H54 (cell line): ENCODE measurements at places on chromosomes 7 and 10.

- no peak for DNase-seq
These were observed 96.4 kb downstream of the FAS start for GRCh38 chr10:89086801-89087521.

GRCh38 chr7:15403751-15404150 lies 158.1 kb downstream of the AGMO start:
- no peak for DNase-seq

DNA sequence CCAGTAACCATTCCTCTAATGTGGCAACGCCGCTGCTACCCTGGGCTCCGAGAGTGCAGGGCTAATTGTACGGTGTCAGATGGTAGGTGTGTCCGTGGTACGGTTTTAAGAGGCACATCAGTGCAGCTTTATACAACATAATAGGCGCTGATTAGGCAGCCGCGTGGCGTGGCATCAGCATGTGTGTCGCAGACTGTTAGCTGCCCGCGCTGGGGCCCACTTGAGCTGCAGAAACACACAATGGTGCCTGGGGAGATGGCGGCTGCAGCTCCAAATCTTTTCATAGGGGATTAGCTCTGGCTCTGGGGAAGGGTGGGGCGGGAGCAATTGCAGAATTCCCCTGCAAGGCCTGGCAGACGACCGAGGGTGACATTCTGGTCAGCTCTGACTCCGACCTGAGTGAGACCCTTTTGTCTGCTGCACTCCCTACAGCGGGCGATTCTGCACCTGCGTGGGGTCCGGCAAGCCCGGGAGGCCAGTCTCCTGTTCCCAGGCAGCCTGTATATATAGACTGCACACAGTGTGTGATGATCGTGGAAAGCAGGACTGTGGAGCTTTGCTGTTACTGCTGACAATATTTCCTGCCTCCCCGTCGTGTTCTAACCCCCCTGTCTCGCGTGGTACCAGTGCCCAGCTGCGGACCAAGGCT lies 722.7 kb upstream of the CELF2 start:
- no peak for DNase-seq

GRCh38 chr7:131610007-131610406 lies 53.6 kb upstream of the PODXL start:
- no peak for DNase-seq

- DNase-seq: no peak
These were observed 401.3 kb downstream of the DNAJB6 start for GRCh38 chr7:157738066-157738460.

- no peak for DNase-seq
These were observed 2.4 kb upstream of the ZNF33B start for GRCh38 chr10:42640610-42641229.

- no peak for DNase-seq
These were observed at the start of gene CLDN3 for GRCh38 chr7:73770002-73770859. CLDN3 (minus strand) TSS chr7:73770270; CDS start chr7:73770049, 221 bp downstream.

GRCh38 chr7:50022991-50023390 lies 70.1 kb downstream of the ZPBP start:
- no peak for DNase-seq

- peak; percentile 47 for DNase-seq
These were observed 18.4 kb downstream of the SPOCK2 start for GRCh38 chr10:72069751-72070526.

GRCh38 chr7:18262058-18262457 lies 233.5 kb upstream of the HDAC9 start:
- DNase-seq: no peak

DNA sequence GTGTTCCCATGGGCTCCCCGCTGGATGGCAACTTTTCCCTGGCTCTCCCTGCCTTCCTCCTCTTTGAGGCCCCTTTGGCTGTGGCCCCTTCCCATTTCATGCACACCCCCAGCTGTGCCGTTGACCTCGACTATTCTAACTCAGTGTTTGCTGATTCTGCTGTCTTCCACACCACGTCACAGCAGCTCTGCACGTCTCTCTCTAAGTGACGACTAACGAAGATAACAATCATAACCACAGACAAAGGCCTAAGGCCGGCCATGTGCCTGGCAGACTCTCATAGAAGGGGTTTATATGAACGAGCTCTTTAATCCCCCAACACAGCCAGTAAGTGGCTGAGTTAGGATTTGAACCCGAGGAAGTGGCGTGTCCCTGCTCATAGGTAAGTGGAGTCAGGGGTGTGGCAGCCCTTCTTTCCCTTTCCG lies 151.5 kb upstream of the SHH start:
- DNase-seq: no peak

DNA sequence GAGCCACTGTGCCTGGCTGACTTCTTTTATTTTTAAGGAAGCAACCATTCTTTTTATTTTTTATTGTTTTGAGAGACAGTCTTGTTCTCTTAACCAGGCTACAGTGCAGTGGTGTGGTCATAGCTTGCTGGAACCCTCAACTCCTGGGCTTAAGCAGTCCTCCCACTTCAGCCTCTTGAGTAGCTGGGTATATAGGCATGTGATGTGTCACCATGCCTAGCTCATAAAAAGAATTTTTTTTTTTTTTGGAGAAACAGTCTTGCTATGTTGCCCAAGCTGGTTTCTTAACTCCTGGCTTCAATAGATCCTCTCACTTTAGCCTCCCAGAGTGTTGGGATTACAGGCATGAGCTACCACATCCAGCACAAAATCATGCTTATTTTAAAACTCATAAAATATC lies 5.8 kb downstream of the MCU start:
- DNase-seq: no peak

DNA sequence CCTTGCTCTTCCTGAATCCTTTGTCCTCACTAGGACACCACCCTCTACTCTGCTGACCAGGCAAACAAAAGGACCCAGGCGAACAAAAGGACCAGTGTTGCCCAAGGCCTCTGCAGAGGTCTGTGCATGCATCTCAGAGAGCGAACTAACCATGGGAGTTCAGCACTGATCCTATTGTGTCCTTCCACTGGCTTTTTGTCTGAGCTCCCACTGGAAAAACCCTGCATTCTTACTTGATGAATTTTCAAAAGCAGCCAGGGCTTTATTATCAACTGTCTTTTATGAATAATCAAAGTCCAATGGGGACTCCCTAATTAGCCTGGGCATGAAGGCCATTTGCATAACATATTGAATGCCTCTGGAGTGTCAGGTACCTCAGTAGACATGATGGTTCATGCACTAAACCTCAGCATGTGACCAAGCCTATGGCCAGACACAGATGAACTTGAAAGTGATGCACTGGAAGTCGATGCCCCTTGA lies 140.6 kb downstream of the KCNMA1 start:
- no peak for DNase-seq

DNA sequence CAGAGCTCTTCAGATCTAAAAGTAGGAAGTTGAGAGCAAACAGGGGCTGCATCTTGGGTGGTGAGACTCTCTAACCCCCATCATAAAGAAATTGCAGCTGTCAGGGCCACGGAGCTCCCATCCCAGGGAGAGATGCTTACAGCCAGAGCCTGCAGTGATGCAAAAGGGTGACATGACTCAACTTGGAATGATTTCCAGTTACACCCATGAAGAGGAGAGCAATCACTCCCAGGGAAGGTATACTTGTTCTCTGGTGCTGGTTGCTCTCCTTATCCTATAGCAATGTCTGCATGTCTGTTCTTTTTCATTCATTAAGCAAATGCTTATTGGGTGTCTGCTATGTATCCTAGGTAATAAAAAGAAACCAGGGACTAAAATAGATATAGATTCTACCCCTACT lies 228.0 kb downstream of the RAB11FIP2 start:
- DNase-seq: no peak

GRCh38 chr7:53541475-53541874 lies 506.0 kb downstream of the POM121L12 start:
- no peak for DNase-seq

- DNase-seq: peak; percentile 74
These were observed 53.6 kb downstream of the SEC61G start for GRCh38 chr7:54705436-54705835.

DNA sequence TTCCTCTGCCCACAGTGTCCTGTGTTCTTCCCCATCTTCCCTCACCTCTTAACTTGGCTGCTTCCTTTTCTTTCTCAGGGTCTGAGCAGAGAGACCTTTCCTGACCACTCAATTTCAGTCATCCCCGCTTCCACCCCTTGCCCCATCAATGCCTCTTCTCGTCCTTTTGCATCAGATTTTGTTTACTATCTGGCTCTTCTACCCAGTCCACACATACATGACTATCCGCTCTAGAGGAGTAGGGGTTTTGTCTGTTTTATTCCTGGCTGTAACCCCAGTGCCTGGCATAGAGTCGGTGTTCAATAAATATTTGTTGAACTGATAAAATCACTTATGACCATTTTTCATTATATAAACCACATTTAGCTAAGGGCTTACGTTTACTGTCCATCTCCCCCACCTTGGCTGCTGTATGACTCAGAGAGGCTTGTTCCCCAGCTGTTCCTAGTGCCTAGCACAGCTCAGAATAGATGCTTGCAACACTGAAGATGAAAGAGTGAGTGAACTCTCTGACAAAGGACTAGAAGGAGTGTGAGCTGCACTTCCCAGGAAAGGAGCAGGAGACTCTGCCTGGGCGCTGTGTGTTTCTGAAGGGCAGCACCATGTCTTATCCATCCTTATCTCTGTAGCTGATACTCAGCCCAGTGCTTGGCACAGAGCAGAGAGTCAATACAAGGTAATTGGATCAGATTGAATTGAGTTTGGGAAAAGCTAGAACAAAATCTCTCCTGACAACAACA lies 21.9 kb downstream of the ARID5B start:
- no peak for DNase-seq

DNA sequence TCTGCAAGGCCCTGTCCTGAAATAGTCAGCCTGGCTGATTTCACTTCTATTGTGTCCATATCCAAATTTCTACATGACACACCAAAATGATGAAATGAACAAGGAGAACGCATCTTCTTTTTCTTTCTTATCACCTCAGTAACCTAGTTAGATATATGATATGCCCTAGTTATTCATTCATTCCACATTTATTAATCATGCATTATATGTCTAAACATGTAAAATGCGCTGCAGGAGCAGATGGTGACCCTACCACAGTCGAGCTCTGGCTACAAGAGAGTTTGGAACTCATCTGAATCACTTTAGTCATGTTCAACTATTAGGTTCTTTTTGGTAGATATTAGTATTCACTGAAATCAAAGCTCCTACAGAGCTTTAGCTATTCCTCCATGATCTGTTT lies 31.8 kb upstream of the VPS41 start:
- no peak for DNase-seq

- DNase-seq: no peak
These were observed 13.0 kb downstream of the ESYT2 start for GRCh38 chr7:158816271-158816670.

GRCh38 chr10:21813946-21814345 lies 189.6 kb downstream of the DNAJC1 start:
- no peak for DNase-seq

- no peak for DNase-seq
These were observed 189.2 kb downstream of the C7orf25 start for GRCh38 chr7:42722716-42723115.

GRCh38 chr10:7272008-7272407 lies 138.8 kb downstream of the SFMBT2 start:
- DNase-seq: no peak

DNA sequence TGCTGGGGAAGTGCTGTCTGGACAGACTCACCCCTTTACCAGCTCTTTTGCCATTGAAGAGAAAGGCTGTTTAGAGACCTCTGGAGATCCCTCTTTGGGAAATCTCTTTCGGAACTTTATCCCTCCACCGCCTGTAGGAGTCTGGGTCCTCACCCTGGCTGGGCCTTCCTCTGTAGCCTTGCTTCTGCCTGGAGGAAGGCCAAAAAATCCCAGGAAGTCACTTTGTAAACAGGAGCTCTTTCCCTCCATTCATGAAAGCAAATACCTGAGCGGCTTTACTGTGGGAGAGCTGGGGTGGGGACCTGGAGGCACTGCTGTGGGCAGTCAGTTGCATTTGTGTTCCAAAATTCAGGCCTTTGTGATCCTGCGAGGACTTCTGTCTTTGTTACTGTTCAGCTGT lies 126.2 kb downstream of the KLF6 start:
- DNase-seq: no peak

DNA sequence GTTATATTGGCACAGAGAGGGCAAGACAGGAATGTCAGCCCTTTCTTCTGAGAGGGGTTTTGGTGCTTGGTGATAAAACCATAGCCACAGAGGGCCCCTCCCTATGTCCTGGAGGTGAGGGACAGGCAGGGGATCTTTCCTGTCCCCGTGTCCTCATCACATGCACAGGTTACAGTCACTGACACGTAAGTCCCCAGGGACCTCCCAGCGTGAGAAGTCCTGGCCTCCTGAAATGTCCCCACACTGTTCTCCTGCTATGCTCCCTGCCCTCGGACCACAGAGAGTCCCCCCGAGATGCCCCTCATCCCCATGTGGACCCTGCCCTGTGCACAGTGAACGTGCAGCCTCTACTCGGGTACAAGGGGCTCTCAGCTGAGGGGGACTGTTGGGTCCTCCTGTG lies 260.4 kb downstream of the ZMYND11 start:
- no peak for DNase-seq

DNA sequence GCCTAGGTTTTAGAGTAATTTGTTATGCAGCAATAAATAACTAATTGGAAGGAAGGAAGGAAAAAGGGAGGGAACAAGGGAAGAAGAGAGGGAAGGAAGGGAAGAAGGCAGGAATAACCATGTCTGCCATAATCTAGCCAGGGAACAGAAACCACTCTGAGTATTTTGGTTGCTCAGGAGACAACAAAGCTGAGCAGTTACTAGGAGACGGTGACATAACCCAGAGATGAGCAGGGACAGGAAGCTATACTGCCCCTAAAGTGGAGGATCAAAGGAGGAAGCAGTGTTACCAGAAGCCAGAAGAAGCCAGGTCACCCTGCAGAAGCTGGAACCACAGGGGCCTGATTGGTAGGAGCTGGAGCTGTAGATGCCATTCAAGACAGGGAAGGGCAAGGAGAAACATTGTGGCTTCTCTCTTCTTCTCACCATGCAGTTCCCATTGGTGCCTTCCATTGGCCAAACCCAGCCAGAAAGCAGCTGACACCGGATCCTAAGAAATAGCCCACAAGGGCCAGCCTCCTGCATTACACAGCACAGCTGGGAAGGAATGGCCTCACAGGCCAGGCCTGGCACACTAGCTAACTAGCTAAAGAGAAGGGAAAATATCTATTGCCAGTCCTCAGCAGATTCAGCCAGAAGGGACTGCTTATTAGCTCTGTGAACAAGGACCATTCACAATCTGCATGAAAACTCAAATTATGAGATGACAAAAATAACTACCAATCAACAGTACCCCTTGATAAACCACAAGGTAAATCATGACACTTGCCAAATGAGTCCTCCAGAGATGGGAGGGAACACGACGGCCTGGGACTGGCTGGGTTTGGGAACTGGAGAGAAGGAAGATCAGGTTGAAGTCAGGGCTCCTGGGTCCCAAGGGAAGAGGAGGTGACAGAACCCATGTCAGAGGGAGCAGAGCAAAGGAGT lies 184.5 kb upstream of the NFE2L3 start:
- DNase-seq: no peak

DNA sequence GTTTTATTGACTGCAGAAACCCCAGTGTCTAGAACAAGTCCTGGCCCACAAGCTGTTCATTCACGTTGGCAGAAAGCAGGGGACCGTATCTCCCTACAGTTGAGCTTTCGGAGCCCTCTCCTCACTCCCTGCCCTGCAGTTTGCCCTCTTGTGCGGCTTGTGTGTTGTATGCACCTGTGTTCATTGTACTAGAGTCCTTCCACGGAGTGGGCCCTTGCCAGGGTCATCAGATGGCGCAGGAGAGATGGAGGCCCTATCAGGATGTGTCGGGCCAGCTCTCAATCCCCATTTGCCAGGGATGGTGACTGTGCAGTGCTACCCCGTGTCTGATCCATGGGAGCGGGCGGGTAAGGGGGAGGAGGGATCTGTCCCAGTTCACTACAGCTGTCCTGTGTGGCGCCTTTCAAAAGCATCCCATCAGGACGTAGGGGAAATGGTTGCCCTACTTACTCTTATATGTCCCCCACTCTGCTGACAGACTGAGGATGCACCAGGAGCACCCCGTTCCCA lies 77.4 kb upstream of the PRR15 start:
- no peak for DNase-seq

- DNase-seq: no peak
These were observed 16.5 kb downstream of the MAT1A start for GRCh38 chr10:80272793-80273522.
